Lower leg skin (tissue), 4 donors: ENCODE measurements at places on chromosomes 6 and 20. TPM values are rescaled to one million over a fixed set of nuclear protein-coding genes. Genes with fewer than 3 reads are reported as not detected.

DNA sequence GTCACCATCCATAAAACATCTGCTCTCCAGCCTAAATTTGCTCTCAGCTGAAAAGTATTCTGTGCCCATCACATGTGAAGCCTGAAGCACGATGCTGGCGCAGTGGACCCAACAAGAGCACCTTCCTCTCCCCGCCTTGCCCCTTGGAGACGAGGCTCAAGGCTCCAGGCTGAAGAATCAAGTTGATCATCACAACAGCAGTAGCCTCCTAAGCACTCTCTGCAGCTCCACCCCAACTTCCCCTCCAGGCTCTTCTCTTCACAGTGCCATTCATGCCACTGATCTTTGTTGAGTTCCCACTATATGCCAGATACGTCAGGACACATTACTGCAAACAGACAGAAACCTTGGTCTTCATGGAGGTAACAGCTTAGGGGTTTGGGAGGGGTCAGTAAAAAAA lies 41.6 kb upstream of the ZNF217 start:
- no peak for DNase-seq

DNA sequence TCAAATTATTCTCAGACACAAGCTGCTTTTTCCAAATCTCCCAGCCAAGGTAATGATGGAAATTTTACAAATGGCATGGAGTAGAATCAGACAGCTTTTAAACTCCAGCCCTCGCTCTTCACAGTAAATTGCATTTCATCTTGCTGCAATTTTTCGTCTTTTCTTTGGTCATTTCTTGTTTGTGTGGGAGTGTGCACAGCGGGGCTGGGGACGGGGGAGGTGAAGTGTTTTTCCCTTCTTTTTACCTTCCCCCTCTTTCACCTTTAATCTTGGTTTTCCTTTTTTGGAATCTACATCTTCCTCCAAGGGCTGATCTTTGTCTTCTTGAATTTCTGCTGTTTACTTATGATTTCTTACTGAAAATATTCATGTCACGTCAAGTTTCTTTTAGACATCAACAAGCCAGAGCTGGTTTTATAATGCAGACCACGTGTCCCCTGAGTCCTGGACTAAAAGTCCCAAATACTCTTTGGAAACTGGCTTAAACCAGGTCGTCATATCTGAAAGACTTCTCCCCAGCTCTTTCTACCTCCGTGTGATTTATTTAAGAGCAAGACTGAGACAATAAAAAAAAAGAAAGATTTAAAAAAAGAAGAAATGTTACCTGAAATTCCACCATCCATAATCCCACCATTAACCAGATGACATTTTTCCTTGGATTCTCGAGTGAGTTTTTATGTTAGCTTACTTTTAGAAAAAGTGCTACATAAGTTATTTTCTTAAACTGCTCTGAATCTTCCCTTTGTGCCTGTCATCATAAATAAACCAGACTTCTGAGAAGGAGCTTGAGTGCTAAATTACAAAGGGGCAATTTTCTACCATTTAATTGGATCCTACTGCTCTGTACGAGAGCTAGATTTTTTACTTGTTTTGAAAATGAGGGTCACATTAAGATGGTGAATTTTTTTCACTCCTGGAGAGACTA lies 52.0 kb downstream of the MAP3K5 start:
- no peak for DNase-seq

The CCND3 gene
- total RNA-seq = 130 TPM

The RNF144B gene
- total RNA-seq = 46.1 TPM

The C6orf15 gene
- 20.2 TPM for total RNA-seq

DNA sequence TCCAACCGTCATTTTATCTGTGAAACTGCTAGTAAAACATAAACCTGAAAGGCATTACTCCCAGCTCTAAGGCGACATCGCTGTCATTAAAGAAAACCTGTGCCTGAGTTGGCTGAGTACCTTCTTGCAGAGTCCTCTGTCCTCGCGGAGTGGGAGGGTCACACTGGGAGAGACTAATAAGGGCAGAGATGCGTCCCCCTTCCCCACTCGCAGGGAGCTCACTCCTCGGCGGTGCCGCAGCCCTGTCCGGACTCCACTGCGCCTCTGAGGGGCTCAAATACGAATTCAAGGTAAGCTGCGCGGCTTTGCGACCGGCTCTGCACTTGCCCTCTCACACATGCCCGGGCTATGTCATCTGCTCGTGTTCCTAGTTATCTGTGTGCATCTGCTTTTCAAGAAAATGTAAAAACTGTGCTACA lies at the start of gene COL19A1:
COL19A1 (plus strand) TSS at position 206 of the 419 bp plus-strand sequence. CDS start 13,012 bp downstream, outside the sequence.
- no peak for DNase-seq

- DNase-seq = no peak
These were observed 9.3 kb downstream of the COX7A2 start for GRCh38 chr6:75234126-75234865.

DNA sequence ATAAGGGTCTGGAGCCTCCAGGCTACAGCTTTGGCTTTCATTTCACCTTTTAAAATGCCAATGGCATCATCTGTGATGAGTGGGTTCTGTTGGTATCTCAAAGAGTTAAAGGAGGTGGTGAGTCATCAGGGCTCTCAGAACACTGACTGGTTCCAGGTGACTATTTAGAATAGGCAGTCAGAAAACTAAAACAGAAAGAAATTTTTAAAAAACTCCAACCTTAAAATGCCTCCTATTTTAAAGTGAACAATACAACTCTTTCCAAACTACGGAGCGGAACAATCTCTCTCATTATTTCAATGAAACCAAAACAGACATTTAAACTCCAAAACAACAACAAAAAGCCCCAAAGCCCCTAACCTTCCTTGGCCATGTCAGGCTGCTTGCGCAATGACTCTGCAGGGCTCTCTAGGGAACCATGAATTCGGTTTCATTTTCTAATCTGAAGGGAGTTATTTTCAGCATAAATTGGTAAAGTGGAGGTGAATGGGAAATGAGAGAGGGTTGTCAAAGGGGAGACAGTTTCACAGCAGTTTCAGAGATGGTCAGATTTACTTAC lies 194.9 kb downstream of the KIF6 start:
- DNase-seq = no peak

- DNase-seq = peak; percentile 28
These were observed 7.7 kb upstream of the MICB start for GRCh38 chr6:31490115-31490873.

GRCh38 chr20:23955896-23956295 lies 32.7 kb downstream of the GGTLC1 start:
- DNase-seq = no peak

The POFUT1 gene
- 29.7 TPM for total RNA-seq

GRCh38 chr20:44388466-44389023 lies 33.0 kb downstream of the HNF4A start:
- peak; percentile 64 for DNase-seq

DNA sequence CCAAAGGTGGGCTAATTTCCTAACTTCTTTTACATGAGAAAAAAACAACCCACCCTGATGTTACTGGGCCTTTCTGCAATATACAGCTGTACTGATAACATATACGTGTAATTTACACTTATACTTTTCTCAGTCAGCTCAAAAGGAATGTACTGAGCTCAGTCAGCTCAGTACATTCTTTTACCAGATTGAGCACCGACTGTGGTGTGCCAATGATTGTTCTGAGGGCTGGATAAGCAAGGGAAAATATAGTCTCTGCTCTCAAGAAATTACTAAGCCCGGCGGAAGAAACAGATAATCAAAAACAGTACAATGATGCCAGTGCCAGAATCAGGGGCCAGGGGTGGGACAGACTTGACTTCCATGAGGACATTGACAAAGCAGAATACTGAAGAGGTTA lies 10.0 kb upstream of the BLOC1S5 start:
- no peak for DNase-seq

DNA sequence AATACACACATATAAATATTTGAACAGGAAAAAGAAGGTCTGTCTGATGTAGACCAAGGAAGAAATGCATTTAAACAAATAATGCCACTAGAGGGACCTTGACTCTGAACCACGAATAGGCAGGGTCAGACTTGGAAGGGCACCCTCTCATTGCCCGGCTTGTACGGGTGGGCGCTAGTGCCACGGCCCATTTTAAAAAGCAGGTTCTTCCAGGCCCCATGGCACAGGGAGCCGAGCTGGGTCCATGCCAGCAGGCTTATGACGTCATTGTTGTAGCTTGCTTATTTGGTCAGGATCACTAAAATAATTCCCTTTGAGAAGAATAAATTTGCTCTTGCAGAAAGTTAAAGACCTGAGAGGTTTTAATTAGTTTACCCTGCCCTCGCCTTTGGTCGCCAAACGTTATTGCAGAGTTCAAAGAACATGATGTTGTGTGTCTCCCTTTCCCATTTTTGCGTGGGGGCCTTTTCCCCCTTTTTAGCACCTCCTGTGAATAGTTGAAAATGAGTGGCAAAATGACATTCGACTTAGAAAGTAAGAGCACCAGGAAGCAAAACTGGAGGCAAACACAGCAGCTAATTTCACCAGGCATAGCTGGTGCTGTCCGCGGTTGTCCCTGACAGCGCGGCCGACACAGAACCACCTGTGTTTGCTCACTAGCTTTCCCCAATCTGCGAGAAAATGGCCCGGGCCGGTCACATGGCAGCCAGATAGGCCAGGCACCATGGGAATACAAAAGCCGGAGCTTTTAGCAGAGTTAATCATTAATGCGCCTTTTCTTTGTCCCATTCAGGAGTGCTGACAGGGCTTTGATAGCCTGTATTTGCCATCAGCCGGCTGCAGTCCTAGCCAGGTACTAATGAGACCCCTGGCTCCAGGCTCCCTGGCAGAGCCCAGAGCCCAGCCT lies 93.8 kb downstream of the FOXA2 start:
- no peak for DNase-seq

The TBXT gene
- total RNA-seq = not detected

GRCh38 chr6:36781669-36782068 lies 57.6 kb downstream of the CPNE5 start:
- DNase-seq = no peak

The BPIFB1 gene
- not detected for total RNA-seq

DNA sequence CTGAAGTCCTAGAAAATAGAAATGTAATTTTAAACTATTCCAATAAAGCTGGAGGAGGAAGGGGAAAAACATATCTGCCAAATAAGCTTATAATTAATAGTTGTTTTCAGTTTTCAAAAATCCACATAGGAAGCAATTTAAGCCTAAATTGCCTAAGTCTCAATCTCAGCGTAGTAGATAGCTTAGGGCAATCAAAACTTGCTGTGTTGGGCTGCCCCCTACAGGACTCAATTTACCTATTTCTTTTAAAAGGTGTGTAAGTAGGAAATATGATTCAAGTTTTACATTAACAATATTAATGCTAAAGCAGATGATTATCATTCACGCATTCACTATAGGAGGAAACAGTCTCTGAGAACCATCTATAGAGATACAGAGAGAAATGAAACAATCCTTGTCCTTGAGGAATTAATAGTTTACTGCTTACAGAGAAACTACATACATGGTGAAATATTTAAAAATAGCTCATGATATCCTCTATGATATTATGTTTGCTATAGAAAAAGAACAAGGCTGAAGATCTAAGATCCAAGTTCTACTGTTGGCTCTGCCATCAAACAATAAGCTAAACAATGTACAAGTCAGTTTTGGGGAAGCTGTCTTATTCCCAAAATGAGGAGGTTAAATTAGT lies 102.1 kb downstream of the ATG5 start:
- DNase-seq = peak; percentile 32

DNA sequence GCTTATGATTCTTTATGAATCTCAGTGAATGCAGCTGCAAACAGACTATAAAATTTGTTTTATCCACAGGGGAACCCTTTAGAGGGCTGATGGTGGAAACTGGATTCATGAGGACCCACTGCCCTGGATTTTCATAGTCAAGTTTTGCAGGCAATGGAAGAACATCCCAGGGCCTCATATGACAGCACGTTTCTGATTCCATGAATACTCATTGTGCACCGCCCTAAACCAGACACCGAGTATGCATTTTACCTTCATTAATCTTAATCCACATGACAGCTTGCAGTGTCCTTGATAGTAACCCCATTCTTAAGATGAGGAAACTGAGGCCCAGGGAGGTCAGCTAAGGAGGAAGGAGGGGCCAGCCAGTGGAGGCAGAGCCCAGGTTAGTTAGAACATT lies 270.4 kb downstream of the PREX1 start:
- DNase-seq = no peak

GRCh38 chr6:15496345-15497131 lies 166.3 kb downstream of the DTNBP1 start:
- no peak for DNase-seq

DNA sequence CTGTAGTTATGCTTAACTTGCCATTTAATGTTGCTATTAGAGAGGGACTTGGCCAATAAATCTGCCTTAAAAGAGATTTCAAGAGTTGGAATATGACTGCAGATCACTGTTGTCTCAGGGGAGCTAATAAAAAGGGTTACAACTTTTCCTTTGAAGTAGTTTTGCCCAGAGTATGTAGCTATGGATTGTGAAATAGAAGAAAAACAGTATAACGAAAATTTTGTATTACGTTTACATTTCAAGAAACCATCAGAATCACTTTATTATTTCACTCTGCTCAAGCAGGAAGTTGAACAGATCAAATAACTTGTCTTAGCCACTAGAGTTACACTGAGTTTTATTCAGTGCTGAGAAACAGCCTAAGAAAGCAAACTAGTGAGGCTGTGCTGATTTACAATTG lies 3.0 kb upstream of the ZSCAN26 start:
- no peak for DNase-seq

DNA sequence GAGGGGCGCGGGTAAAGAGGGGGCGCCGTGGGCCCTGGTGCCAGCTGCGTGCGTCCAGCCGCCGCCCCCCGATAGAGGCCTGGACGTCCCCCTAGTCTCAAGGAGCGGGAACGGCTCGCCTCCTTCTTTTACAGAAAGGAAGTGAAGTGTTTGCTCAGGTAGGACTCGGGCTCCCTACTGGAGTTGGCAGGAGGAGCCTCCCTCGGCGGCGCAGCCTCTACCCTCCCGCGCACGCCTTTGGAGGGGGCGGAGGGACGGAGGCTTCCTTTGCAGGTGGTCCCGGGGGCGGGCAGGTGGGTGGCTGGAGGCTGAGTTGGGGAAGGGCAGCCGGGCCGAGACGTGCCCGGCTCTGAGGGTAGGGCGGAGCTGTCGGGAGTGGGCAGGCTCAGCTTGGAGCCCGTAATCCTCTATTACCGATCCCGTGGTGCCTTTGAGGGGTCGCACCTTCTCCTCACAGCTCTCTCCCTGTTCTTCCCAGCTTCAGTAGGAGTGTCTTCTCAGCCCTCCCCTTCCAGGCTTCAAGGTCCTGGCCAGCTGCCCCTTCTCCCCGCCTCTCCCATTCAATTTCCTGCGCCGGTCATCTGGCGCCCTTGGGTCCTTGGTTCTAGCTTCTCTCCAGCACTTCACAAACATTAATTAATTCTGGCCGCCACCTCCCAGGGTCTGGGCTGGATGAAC lies 728 bp downstream of the ITPR3 start:
- no peak for DNase-seq

- DNase-seq = no peak
These were observed 199.9 kb upstream of the PRDM1 start for GRCh38 chr6:105886066-105886813.

GRCh38 chr6:98976674-98977385 lies 29.1 kb upstream of the FBXL4 start:
- DNase-seq = no peak

GRCh38 chr6:13413466-13413862 lies 73.9 kb downstream of the GFOD1 start:
- DNase-seq = peak; percentile 68

The TMEM74B gene
- total RNA-seq = 11.6 TPM

- DNase-seq = no peak
These were observed 747.6 kb downstream of the RFPL4B start for GRCh38 chr6:113094779-113095178.

The ARG1 gene
- 248 TPM for total RNA-seq

The POM121L2 gene
- not detected for total RNA-seq
